Nasal cavity respiratory epithelium epithelial cell of viscerocranial mucosa (primary cell): ENCODE measurements at places on chromosomes 12 and 14. TPM values are rescaled to one million over a fixed set of nuclear protein-coding genes. Genes with fewer than 3 reads are reported as not detected.

The AQP6 gene
- total RNA-seq: not detected in 2 replicates

The ANO2 gene
- total RNA-seq: 0.28 and 0.34 TPM in 2 replicates

The DPPA3 gene
- total RNA-seq: not detected in 2 replicates

The KRT73 gene
- not detected in 2 replicates for total RNA-seq

The KIF5A gene
- total RNA-seq: under 0.01 and 0.21 TPM in 2 replicates

The ENDOU gene
- under 0.01 TPM in 1 of 2 replicates, not detected in the other for total RNA-seq
